Skeletal muscle cell (primary cell): ENCODE measurements at places on chromosomes 7 and 10.

GRCh38 chr10:110980807-110981206 lies 61.4 kb downstream of the SHOC2 start:
- DNase-seq: no peak

- no peak for DNase-seq
Observed at GRCh38 chr10:16847644-16848043, 30.4 kb upstream of the RSU1 start.

GRCh38 chr10:113541549-113541927 lies 11.3 kb upstream of the HABP2 start:
- DNase-seq: no peak

DNA sequence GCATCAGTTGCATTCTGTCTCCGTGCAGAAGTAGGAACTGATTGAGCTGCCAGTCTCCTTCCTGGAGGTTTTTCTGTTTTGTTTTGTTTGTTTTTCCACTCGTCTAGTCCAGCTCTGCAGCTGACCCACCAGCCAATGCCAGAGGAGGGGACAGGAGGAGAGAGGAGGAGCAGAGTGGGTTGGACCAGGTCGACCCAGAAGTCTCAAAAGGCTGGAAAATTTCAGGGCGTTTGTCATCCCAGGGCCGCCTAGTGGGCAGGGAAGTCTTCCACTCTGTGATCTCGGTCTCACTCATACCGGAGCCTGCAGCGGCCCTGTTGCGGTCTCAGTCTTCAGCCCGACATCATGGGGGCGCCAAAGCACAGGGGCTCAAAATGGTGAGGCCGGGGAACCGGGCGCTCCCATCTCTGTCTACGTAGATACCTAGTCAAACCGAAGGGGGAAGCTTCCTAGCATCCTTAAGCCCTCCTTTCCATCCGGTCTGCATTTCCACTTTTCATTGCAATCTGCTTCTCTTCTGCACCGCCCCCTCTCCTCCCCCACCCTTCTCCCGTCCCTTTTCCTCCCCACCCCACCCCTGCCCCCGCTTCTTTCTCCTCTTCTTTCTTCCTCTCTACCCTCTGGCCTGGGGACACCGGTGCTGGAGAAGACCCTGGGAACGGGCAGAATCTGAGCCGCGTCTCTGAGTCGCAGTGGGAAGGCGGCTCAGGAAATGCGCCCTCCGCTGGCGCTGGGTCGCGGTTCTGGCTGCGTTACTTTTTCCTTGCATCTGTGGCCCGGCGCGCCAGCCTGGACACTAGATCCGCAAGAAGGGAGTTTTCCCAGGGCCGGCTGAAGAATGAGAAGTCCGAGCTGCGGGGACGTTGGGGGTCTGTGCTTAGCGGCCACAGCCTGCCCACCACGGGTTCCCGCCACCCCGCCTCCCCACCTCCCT lies 16.2 kb upstream of the PAX2 start:
- no peak for DNase-seq

DNA sequence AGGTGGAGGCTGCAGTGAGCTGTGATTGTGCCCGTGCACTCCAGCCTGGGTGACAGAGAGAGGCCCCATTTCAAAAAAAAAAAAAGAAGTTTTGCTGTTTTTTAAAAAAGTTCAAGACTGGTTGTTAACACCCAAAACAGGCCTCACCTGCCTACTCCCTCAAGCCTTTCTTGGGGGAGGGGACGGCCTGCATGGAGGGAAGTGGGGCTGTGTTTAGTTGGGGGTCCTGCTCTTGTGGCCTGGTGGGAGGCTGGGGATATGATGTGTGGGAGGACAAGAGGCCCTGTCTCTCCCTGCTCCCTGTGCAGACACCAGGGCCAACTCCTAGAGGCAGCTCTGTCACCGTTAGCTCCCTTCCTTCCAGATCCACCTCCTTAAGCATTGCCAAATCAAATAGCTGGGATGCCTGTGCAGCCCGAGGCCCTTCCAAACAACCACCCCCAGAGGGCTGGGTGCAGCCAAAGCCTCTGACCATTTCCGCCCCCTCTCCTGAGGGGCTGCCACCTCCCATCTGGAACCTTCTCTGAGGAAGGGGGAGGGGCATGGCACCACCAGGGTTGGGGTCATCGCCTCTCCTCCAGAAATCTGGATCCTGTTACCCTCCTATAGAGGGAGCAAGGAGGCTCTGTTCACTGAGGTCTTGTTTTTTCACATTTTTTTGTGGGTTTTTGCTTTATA lies 32.9 kb upstream of the ANKRD2 start:
- DNase-seq: peak; percentile 80

- no peak for DNase-seq
Observed at GRCh38 chr10:44930904-44931620, 19.9 kb downstream of the TMEM72 start.

- no peak for DNase-seq
Observed at GRCh38 chr7:3949242-3949640, 648.2 kb downstream of the SDK1 start.

DNA sequence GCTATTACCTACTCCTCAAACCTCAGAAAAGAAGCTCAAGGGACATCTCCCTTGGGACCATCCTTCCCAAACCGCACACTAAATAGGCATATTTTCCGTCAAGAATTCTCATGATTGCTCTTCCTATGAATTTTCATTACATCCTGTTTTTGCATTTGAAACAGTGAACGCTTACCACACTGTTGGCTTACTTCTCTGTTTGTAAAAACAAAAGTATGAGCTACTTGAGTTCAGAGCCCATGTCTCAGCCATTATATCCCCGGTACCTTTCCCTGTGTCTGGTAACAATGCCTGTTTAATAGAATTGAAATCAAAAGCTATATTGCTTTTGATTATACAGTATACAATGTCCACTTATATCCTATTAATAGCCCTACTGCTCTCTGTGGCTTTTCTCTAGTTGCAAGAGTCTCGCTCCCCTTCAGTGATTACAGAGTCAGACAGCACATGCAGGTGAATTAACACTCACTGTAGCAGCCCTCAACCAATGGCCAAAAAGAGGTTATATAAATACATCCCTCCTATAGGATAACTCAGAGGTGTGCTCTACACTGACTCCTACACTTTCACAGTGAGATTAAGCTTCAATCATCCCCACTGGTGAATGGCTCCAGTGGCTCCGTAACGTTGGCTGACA lies 264.4 kb downstream of the SORCS1 start:
- no peak for DNase-seq

DNA sequence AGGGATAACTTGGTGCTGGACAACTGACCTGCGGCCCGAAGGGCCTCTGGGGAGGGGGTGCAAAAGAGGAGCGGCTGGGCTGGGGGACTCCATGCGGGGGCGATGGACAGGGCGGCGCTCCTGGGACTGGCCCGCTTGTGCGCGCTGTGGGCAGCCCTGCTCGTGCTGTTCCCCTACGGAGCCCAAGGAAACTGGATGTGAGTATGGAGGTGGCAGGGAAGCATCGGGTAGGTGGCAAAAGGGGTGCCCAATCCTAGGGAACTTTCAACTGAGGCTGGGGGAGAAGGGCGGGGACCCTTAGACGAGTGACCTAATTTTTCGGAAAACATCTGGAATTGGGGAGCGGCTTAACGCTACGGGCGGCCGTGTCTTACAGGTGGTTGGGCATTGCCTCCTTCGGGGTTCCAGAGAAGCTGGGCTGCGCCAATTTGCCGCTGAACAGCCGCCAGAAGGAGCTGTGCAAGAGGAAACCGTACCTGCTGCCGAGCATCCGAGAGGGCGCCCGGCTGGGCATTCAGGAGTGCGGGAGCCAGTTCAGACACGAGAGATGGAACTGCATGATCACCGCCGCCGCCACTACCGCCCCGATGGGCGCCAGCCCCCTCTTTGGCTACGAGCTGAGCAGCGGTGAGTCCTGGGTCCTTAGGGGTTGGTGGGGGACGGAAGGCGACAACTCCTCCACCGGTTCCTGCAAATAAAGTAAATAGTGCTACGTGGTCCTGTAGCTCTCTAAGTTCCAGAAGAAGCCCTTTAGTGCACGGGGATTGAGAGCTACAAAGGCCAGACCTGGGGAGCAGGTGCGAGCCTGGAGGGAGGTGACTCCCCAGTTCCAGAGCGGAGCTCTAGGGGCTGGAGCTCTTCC lies 622 bp downstream of the WNT16 start:
- DNase-seq: no peak

DNA sequence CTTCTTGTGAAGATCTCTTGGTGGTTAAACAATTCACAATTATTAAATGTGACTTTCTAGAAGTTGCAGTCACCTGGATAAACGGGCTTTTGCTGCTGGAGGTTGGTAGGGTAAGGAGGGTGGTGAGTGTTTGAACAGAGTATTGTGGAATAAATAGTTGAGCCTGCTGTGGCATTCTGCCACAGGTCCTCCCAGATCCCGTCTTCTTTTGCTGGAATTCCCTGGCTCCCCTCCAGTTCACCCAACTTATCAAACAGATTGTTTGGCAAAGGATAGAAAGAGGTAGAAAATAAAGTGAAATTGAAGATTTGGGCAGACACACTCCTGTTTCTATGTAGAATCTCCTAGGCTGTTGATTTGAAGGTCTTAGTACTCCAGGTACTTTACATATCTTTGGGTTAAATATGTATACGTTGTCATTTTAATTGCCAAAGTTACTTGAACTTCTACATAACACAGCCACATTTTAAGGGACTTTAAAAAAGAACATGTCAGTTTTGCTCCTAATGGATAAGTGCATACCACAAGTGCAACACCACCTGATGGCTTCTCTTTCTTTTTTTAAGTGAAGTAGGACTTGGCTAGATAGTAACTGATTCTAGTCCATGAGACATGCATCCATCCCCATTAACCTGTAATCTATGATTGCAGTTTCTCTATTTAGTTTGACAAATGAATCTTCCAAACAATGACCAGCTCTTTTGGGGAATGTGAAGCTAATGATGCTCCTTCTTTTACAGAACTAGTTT lies 83.0 kb downstream of the ARL4A start:
- DNase-seq: no peak

DNA sequence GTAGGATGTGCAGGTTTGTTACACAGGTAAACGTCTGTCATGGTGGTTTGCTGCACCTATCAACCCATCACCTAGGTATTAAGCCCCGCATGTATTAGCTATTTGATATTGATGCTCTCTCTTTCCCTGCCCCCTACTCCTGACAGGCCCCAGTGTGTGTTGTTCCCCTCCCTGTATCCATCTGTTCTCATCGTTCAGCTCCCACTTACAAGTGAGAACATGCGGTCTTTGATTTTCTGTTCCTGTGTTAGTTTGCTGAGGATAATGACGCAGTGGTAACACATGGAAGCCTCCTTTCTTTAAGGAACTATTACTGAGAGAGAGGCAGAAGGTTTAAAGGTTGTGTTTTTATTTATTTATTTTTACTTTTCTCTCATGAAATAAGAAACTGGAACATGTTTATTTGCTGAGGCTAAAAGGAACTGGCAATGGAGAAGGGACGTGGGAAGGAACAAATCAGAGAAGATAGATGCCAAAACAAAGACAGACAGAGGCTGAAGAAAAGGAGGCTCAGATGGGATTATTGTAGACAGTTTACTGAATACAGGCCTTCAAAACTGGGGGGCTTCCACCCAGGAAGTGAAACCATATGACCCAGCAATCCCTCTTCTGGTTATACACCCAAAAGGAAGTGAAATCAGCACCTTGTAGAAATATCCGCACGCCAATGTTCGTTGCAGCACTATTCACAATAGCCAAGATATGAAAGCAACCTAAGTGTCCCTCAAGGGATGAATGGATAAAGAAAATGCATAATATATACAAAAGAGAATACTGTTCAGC lies 556.3 kb downstream of the GRM8 start:
- DNase-seq: no peak
